NCI-H345 (cell line): ENCODE measurements at places on chromosomes 3 and 15.

- no peak for DNase-seq
Measured at GRCh38 chr15:74782259-74783071, 585 bp downstream of the CSK start.

DNA sequence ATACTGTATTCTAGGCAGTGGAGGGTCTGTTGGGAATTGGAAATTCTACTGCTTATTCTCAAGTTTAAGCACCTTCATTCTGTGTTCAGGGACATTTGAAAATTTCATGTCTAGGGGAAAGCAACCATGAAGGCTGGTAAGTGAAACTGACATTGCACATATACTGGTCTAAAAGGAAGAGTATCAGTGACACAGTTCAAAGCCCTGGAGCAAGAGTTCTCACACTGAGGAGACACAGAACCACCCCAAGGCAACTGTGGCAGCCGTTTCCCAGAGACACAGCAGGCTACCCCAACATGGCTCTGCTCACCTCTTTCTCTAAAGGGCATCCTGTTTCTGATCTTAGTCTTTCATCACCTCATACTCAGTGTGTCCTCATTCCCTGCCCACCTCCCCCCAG is 67.5 kb downstream of the KCNMB2 start:
- DNase-seq = peak; percentile 13

DNA sequence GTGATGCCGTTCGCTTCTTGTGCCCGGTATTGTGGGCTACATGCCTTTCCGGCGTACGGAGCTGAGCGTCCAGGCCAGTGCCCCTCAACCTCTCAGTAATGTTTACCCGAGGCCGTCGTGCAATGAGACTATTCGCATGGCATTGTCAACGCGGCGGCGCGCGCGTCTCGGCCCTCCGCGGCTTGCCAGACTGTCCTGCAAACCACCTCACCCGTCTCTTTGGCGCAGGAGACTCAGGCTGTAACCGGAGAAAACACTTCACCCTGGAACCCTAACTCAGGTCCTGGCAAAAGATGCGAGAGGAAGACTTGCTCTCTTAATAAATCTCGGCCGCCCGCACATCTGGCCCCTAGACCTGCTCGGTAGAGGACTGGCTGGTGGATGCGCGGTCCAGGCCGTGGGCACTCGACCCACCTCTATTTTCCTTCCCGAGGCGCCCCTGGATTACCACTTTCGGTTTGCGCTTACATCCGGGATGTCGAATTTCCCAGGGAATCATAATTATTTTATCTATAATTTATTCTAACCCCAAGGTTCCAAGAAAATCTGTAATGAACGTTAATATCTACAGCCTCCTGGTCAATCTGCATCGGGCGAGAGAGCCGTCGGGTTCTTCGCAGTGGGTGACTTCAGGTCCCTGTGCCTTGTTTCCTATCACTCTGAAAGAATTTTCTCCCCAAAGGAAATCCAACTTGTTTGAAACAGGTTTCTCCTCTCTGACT is 71.8 kb upstream of the POLG start:
- no peak for DNase-seq

DNA sequence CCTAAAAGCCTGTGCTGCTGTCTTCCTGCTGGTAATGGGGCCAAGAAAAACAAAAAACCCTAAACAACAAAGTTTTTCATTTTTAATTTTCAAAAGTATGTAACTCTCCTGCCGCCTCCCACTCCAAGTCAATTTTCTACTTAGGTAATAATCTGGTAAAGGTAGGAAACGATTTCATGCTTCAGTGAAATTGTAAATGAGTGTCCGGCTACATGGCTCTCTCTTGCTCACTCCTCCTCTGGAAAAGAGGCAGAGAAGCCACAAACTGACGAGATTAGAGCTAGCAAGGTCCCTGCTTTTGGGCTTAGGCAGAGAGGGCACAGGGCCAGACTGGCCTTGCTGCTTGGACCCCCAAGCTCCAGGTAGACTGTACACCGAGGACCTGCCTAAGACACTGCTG is 23.5 kb downstream of the KLHL25 start:
- no peak for DNase-seq
